ENCODE measurements at places on chromosomes 7 and 10. TPM values are rescaled to one million over a fixed set of nuclear protein-coding genes. Genes with fewer than 3 reads are reported as not detected.

DNA sequence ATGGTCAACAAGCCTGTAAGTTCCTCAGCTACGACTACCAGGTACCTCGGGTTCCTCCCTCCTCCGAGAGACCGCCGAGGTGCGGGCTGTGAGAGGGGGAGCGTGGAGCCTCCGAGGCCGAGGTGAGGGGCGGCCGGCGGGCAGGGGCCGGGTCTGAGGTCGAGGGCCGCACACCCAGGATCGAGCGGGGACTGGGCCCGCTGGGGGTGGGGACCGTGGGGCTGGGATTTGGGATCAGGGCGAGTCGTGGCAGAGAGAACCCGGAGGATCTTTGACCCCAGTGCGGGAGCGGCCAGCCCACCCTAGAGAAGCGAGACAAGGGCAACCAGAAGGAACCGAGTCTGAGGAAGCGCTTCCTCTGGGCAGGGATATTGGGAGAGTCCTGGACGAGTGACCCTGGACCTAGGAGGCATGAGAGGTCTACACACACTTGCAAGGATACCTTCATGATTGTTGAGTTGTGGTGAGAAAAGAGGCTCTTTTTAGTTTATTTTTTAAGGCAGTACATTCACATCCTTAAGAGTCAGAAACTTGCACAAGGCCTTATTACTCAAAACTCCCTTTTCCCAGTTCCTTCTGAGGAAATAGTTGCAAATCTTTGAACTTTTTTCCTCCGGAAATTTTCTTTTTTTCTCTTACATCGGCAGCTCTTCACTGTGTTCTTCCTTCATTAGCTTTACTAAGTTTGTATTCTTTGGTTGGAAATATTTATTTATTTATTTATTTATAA lies 395 bp downstream of the ZNF487 start:
- DNase-seq, result no peak

- no peak for DNase-seq
Measured at GRCh38 chr7:128878226-128879105, 15.8 kb downstream of the ATP6V1F start.

DNA sequence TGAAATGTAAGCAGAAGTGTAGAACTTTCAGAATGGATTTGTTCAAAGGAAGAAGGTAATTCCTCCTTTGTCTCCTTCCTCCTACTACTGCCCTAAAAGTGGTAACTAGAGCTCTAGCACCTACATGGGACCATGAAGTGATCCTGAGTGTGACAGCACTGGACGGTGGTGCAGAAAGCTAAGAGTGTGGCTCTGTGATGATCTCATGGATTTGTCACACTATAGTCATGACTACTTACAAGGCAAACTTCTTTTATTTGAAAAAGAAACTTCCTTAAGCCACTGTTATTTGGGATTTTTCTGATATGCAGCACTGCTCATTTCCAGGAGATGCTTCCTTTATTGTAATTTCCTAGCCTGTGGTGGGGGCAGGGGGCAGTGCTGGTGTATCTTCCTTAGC lies 5.8 kb upstream of the FHIP2A start:
- no peak for DNase-seq

Gene C10orf143
- 0.18 TPM for total RNA-seq

Gene EVX1
- total RNA-seq, result not detected

Data from SJCRH30 (cell line).